Ammon's horn (tissue), 1 donor: ENCODE measurements at places on chromosomes 3 and 15.
A peak's percentile ranks its signal among the peaks of the same experiment; 100 is the strongest.

- DNase-seq: no peak
These were observed 17.7 kb downstream of the SH2D7 start for GRCh38 chr15:78110096-78110495.

DNA sequence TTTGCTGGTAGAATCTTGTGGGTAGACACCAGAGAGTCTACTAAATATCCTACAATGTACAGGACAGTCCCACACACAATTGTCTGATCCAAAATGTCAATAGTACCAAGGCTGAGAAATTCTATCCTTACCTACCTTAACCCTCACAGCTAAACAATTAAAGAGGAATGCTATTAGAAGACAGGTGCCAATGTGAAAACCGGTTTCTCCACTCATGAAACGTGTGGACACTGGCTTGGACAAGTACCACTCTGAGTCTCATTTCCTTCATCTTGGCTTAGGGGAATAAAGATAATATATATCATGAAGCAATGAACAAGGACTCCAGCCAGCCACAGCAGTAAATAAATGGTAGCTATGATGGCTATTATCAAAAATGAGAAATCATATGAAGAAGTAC is 90.2 kb downstream of the RFTN1 start:
- DNase-seq: no peak

GRCh38 chr15:84079885-84080777 is 155.4 kb upstream of the GOLGA6L4 start:
- peak; percentile 46 for DNase-seq

- no peak for DNase-seq
These were observed 96.2 kb upstream of the NR2F2 start for GRCh38 chr15:96234109-96234892.

- DNase-seq: no peak
These were observed 72.7 kb upstream of the FAM174B start for GRCh38 chr15:92728266-92728665.

DNA sequence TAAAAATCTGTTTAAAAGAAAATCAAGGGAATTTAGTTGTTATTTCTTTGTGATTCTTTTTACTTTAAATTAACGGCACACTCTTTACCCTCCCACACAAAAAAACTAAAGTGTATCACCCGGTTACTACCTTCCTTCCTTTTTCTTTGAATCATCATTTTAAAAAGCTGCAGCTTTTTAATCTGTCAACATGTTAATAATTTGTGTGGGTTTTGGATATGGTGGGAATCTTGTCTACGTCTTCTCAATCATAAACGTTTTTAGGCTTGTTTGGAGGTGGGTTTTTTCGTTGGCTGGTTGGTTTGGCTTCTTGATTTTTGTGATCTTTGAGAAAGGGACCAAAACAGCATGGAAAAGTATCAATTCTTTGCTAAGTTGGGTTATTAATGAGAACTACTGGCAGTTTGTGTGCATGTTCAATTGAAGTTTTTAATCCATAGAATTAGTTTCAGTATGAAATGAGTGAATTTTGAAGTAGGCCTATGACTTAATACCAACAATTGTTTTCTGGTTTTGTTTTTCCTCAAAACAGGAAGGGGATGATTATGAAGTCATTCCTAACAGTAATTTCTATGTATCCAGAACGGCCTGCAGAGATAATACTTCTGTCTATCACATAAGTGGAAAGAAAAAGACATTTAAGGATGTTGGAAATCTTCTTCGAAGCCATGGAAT is 4.5 kb downstream of the SMC4 start:
- DNase-seq: no peak

DNA sequence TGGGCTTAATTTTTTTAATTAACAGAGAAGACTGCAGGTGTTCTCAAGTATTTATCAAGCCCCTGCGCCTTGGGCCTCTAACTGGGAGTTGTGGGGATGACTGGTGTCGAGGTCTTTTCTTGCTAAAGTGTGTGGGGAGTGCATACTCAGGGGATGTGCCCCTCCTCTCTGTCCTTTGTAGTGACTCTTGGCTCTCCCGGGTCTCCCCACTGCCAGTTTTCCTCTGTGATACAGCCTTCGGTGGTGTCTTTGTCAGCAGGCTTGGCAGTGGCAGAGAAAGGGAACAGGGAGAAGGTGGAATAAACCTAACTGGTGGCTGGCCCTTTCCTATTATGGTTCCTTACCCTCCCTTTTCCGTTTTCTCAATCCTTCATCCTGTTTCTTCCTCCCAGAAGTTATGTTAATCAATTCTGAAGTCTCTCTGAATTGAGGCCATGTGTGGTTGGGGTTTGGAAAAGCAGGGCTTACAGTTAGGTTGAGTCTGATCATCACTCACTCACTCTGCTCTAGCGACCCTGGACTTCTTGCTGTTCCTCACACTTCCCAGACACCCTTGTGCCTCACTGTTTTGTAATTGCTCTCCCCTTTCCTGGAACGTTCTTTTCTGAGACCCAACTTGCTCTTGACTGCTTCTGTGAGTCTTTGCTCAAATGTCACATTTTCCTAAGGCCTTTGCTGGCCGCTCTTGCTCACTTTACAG is 158.1 kb downstream of the PTPRG start:
- peak; percentile 22 for DNase-seq

- DNase-seq: no peak
These were observed 13.0 kb downstream of the NIPA2 start for GRCh38 chr15:22851513-22851912.

GRCh38 chr3:184186184-184186901 is at the start of gene ABCF3:
ABCF3 (plus strand) TSS chr3:184186199; CDS start chr3:184186208, 9 bp downstream.
- DNase-seq: no peak

DNA sequence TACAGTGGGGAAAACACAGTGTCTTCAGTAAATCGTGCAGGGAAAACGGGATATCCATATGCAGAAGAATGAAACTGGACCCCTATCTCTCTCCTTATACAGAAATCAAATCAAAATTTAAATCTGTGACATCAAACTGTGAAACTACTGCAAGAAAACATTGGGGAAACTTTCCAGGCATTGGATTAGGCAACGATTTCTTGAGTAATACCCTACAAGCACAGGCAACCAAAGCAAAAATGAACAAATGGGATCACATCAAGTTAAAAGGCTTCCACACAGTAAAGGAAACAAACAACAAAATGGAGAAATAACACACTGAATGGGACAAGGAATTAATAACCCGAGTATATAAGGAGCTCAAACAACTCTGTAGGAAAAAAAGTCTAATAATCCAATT is 165.3 kb downstream of the PLCL2 start:
- no peak for DNase-seq

DNA sequence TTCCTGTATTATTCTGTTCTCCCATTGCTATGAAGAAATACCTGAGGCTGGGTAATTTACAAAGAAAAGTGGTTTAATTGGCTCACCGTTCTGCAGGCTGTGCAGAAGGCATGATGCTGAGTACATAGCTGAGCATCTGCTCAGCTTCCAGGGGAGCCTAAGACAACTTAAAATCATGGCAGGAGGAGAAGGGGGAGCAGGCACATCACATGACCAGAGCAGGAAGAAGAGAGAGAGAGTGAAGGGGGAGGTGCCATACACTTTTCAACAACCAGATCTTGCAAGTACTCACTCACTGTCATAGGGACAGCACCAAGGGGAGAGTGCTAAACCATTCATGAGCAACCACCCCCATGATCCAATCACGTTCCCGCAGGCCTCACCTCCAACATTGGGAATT is 184.4 kb downstream of the GOLGA8K start:
- no peak for DNase-seq

- DNase-seq: no peak
These were observed 25.9 kb upstream of the SLC41A3 start for GRCh38 chr3:126109880-126110235.

DNA sequence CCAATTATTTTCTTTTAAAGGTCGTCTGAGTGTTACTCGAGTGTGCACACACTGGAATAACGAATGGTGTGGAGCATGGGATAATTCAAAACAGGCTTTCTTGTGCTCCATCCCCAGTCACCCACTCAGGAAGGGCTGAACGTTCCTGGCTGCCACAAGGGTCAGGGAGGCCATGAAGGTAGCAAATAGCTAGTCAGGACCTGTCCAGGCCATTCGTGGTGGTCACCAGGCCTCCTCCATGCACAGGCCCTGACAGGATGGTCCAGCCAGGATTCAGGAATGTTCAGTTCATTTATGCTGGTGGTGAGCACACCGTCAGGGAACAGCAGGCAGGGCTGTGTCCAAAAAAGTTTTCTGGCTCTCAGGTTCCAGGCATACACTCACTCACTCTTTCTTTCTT is 11.7 kb upstream of the NR2E3 start:
- DNase-seq: no peak

- DNase-seq: no peak
These were observed 62.2 kb downstream of the RPL39L start for GRCh38 chr3:187077085-187077484.

GRCh38 chr3:195921334-195921791 is 13.0 kb upstream of the TNK2 start:
- no peak for DNase-seq

GRCh38 chr15:52529341-52529924 is 753 bp upstream of the MYO5A start:
- peak; percentile 38 for DNase-seq

- DNase-seq: no peak
These were observed 3.0 kb downstream of the MFAP1 start for GRCh38 chr15:43821505-43821904.

DNA sequence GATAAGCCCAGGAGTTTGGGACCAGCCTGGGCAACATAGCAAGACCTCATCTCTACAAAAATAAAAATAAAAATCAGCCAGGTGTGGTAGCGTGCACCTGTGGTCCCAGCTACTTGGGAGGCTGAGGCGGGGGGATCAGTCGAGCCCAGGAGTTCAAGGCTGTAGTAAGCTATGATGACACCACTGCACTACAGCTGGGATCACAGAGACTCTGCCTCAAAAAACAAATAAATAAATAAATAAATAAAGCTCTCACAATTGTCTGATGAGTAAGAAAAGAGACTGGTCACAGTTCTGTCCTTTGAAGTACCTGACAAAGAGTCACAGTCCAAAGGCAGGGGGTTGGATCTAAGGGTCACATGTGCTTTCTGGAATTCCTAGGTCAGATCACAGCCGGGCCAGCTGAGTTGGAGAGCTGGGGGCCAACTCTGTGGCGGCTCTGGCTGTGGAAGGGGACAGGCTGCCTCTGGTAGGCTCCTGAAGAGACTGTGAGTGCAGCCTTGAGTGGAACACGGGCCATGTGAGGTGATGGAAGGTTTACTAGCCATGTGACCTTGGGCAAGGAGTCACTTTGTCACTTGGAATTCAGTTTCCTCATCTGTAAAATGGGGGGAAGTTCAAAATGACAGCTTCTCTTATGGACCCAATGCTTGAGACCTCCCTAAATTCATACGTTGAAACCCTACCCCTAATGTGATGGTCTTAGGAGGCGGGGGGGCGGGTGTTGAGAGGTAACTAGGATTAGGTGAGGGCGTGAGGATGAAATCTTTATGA is 47.2 kb downstream of the WHAMM start:
- DNase-seq: no peak

DNA sequence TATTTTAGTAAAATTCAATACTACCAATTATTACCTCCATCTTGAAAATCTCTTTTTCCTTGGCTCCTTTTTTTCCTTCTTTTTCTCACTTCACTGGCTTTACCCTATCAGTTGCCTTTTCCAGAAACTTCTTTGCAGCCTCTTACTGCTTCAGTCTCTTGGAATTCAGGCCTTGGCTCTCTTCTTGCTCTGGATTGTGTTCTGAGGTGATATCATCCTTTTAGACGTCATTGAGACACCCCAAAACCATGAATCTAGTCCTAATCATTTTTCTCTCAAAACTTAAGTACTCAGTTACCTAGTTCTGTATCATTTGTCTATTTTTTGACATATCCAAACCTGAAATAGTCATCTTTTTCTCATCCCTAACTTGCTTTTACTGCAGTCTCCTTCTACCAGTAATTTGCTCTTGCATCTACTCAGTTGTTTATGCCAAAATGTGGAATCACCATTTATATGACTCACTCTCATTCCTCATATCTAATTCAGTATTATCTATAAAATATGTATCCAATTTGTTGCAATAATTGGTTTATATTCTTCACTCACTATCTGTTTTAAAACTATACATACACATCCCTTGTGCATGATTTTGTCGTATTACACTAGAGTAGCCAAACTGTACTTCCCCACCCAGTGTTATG is 703.2 kb upstream of the CCDC54 start:
- no peak for DNase-seq

DNA sequence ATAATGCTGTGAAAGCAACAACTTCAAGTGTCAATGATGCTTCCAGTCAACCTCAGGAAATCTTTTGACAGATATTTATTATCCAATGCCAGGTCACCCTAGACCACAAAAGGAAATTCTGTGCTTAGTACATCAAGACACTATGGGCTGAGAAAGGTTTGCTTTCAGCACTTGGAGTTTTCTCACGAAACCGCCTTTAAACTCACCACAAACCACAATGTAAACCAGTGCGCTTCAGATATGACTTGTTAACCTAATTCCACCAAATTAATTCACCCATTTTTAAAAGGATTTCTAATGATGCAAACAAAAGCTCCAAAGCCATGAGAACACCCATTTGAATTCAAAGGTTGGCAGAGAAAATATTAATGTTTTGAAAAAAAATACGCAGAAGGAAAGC is 292.9 kb upstream of the NR2F2 start:
- DNase-seq: no peak

DNA sequence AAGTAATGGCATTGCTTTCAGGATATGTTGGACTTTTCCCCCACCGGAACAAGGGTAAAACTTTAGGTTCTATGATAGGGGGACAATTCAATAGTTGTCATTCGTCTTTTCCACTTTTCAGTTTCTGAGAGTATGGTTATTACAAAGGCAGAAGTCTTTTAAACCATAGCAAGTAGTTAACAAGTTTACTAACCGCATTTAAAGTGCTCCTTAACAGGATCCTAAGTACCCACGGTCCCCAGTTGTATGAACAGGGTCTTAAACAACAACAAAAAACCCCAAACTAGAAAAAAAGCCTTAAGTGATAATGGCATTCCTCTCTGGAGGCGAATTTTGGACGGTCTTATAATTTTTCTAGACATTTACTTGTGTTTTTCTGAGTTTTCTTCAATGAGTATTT is 831 bp downstream of the IFT57 start:
- no peak for DNase-seq

DNA sequence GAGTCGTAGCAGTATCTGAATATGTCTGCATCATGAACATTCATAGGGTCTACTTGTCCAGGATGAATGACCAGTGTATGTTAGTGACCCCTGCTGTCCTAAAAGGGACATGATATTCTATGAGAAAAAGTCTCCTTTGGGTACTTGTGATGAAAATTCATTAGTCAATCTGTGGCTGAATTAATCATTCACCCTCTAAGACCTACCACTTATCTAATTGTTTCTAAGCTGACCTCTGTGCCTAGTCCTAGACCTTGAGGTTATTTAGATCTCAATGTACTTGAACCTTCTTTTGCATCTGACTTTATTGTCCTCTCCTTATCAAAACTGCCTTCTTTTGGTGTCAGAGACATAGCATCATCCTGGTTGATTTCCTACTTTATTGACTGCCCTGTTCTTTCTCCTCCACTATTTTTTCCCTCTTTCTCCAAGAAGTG is 799.3 kb downstream of the DIPK2A start:
- peak; percentile 82 for DNase-seq

GRCh38 chr3:61627768-61628185 is 66.4 kb downstream of the PTPRG start:
- DNase-seq: no peak

- no peak for DNase-seq
These were observed 119.5 kb upstream of the MLF1 start for GRCh38 chr3:158451405-158452055.
